Activated CD4-positive, CD25-positive, alpha-beta regulatory T cell treated with anti-CD3 and anti-CD28 coated beads, Interleukin-2, amount 50 U/mL, for 72 hours (primary cell): ENCODE measurements at places on chromosomes 13 and 19.
A peak's percentile ranks its signal among the peaks of the same experiment; 100 is the strongest.

- DNase-seq = peak; percentile 52
Observed at GRCh38 chr19:1446713-1447481, 3.0 kb upstream of the APC2 start.

DNA sequence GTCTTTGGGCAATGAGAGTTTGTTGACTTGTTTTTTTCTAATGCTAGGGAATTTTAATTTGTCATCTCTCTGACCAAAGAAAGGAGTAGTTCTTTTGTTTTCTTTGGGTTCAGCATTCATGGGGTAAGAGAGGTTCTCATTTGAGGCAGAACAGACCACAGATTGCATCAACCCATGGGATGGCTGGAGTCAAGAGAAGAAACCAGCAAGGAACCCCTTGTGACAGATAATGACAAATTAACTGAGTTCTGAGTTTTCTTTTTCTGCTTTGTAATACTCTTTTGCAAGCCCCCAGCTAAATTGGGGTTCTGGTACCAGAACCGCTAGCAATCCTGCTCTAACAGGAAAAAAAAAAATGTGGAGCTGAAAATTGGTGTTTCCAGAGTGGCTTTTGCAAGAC lies 864.1 kb downstream of the DIAPH3 start:
- DNase-seq = no peak

- DNase-seq = no peak
Observed at GRCh38 chr13:98004107-98004506, 50.6 kb downstream of the IPO5 start.

GRCh38 chr13:101394605-101395004 lies 21.7 kb downstream of the NALCN start:
- DNase-seq = no peak

- DNase-seq = no peak
Observed at GRCh38 chr19:32914879-32915660, 45.5 kb upstream of the SLC7A9 start.

- DNase-seq = no peak
Observed at GRCh38 chr13:20658451-20659040, 45.0 kb upstream of the IL17D start.

DNA sequence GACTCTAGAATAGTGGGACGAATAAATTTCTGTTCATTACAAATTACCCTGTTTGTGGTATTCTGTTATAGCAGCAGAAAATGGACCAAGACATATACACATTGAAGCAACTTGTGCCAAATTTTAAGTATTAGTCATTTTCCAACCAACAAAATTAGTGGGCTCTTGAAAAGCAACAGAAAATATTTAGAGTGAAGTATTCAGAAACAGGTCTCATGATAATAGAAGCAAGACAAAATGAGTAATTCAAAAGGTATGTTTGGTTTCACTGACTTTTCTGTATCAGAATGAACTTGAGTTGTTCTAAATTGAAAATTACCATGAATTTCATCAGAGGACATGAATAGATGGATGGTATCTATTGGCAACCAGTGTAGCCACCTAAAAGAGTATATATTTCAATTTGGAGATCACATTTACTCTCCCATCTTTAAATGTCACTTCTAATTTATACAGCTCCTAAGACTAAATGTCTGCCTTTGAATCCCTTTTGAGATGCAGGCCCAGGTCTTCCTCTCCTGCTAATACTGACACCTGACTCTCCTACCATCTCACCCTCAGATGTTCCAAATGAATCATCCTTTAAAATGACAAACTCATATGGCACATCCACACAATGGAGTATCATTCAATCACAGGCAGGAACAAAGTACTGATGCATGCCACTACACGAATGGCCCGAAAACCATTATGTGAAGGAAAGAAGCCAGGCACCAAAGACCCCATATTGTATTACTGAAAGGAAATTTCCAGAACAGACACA lies 40.7 kb upstream of the DOCK9 start:
- no peak for DNase-seq

DNA sequence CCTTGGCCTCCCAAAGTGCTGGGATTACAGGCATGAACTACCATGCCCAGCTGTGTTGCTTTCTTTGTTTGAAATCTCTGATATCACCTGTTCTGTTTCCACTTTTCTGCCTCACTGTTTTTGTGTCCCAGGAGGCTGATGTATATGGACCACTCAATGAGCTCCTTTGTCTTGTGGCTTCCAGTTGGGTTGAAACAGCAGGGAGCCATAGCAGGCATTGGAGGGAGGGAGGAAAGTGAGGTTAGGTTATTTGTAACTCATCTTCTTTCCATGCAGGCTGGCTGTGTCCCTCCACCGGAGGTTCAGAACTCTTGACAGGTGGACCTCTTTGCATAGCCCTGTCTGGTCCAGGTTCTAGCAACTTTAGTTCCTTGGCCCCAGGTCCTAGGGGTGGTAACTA lies 6.1 kb upstream of the CYP4F22 start:
- DNase-seq = no peak

DNA sequence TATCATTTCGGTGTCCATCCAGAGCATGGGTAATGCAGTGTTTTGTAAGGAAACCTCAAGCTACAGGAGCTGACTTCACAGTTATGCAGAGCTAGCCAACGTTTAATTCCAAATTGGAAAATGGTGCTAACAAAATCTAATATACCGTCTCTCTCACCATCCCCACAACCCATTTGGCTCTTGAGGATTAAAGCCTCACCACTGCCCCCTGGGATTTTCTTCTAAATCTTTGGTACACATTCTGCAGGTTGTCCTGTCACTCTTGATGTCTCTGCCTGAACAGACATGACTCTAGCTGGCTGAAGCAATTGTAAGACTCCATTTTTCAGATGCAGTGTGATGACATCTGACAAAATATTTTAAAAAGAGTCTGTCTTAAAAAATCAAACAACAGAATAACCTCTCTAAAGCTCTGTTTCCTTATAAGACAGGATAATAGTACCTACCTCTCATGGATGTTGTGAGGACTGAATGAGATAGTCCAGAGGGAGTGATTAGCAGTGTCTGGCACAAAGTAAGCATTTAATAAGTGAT lies 451.8 kb downstream of the SUCLA2 start:
- no peak for DNase-seq

DNA sequence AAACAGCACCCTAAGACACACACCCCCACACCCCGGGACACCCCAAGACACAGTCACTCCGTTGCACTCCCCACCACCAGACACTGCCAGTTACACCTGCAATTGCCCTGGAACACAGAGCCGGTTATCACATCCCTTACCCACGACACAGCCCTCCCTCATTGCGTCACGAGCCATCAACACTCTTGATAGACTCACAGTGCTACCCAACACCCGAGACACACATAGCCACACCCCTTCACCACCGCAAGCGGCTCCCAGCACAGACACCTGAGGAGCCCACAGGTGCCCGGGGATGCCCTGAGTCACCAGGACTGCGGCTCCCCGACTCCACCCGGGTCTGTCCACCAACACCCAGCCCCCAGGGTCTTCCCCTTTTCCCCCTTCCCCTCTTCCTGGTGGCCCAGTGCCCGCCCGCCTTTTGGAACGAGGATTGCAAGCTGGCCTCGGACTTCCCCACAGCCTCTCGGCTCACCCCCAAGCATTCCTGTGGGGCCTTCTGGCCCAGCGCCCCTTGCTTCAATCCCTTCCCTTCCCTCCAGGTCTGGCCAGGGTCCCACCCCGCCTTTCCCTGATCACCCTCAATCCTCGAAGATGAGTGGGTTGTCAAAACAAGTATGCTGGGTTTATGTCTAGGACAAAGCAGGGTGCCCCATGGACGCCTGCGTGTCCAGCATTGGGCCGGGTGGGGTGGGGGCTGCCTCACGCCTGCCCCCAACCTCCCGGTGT lies 1.7 kb upstream of the PTGER1 start:
- no peak for DNase-seq

- DNase-seq = no peak
Observed at GRCh38 chr13:103299079-103299478, 232.9 kb upstream of the SLC10A2 start.

DNA sequence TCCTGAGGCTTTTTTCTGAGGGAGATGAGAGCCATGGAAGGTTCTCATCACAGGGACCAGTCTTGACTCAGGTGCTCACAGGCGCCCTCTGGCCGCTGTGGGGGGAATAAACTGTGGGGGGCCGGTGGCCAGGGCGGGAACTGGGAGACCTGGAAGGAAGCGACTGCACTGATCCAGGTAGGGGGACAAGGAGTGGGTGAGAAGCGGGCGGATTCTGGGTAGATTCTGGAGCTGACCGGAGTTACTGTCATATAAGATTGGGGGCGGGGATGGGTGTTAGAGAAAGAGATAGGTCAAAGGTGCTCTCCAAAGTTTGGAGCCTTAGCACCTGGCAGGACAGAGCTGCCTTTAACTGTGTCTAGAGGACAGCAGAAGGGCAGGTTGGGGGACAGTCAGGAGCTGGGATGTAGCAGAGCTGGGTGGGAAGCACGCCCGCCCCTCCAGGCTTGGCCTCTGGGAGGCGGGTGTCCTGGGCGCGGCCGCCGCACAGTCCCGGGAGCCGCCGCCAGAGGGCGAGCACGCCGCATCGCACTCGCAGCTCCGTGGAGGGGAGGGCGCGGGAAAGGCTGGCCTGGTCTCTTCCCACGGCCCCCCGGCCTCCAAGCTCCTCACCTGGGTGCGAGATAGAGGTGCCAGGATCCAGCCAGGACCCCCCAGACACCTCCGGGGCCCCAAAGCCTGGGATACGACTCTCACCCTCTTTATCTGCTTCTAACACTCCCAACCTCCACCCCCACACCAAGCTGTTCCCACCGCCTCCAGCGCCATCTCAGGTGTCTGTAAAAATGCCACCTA lies 4.2 kb upstream of the DAND5 start:
- DNase-seq = peak; percentile 93

GRCh38 chr13:26474286-26474685 lies 83.2 kb upstream of the WASF3 start:
- DNase-seq = no peak

GRCh38 chr13:81596224-81596753 lies 1255.4 kb upstream of the SPRY2 start:
- DNase-seq = no peak

GRCh38 chr19:34834472-34835061 lies 61.6 kb upstream of the ZNF599 start:
- no peak for DNase-seq

DNA sequence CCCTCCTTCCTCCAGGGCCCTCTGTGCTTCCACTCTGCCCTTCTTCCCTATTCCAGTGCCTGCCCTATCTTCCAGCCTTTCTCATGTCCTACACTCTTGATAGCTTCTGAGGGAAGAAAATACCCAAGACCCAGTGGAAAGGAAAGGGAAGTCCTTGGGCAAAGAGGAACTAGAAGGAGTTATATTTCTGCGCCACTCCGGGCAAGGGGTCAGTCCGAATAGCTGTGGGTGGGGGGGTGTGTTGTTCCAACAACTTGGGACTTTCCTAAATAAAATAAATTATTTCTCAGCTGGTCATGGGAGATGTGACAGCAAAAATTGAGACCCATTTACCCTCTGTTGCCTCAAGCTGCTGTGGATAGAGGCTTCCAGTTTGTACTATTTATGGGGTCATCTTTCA lies 23.2 kb downstream of the CABP5 start:
- DNase-seq = no peak

GRCh38 chr13:48318821-48319511 lies 15.4 kb downstream of the RB1 start:
- DNase-seq = peak; percentile 34

GRCh38 chr19:21626924-21627697 lies 121.7 kb downstream of the ZNF429 start:
- DNase-seq = no peak

GRCh38 chr13:47794963-47795362 lies 206.1 kb downstream of the SUCLA2 start:
- no peak for DNase-seq

DNA sequence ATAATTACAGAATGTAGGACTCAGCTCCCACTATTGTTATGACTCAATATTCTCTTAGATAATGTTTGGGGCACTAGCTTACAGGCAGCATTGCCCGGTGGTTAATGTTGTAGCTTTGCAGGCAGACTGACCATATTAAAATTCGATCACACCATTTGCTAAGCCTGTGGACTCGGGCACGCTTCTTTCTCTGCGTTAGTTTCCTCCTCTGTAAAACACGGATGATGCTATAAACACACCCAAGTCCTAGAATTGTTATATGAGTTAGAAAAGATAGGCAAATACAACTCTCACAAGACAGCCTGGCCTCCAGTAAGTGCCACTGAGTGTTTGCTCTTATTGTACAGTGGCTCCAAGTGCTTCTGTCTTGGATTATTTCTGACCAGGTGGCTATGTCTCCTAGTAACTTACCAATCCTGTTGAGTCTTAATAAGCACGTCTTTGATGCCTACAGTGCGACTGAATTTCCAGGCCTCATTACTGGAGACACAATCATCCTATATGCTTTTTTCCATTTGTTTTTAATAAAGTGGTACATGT lies 50.0 kb upstream of the ALOX5AP start:
- no peak for DNase-seq

GRCh38 chr13:41505209-41505835 lies 48.0 kb downstream of the RGCC start:
- no peak for DNase-seq

DNA sequence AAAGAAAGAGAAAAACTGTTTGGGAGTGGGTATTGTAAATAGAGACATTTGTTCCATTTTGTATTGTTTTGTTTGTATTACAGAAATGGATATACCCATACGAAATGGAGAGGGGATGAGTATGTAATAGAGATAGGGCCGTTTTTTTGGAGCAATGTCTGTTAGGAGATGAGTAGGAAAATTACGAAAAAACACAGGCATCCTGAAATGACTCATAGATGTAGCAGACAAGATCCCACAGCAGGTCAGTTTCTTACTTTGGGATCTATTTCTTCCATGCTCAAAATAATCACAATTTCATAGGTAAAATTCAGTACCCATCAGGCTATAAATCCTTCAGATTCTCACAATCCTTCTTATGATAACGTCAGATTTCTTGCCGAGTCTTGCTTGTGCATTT lies 779.4 kb upstream of the SLITRK1 start:
- no peak for DNase-seq

- DNase-seq = no peak
Observed at GRCh38 chr13:45872566-45872965, 21.0 kb upstream of the SIAH3 start.

GRCh38 chr13:113373811-113374485 lies 10.0 kb upstream of the GRTP1 start:
- DNase-seq = no peak

- DNase-seq = no peak
Observed at GRCh38 chr13:69292789-69293425, 814.7 kb upstream of the ATXN8OS start.

- DNase-seq = no peak
Observed at GRCh38 chr19:11887234-11887610, 360 bp upstream of the ZNF69 start.

- no peak for DNase-seq
Observed at GRCh38 chr19:4986471-4986891, 17.6 kb downstream of the KDM4B start.

DNA sequence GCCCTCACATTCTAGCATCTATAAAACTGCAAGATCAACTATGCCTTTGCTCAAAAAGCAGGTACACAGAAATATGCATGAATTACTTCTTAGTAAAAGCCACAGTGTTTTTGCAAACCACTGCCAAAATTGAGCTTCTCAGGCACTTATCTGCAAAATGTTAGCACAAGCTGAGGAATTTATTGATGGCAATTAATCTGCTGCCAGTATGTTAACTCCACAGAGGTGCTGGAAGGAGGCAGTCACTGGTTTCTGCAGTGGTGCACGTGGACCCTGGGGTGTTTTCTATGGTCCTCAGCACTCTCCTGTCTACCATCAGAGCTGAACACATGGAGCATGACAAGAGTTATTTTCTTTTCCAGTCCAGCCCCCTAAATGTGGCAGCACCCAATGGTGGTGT lies 44.2 kb downstream of the CLDN10 start:
- DNase-seq = no peak
